ENCODE measurements at places on chromosomes 1 and 21.

DNA sequence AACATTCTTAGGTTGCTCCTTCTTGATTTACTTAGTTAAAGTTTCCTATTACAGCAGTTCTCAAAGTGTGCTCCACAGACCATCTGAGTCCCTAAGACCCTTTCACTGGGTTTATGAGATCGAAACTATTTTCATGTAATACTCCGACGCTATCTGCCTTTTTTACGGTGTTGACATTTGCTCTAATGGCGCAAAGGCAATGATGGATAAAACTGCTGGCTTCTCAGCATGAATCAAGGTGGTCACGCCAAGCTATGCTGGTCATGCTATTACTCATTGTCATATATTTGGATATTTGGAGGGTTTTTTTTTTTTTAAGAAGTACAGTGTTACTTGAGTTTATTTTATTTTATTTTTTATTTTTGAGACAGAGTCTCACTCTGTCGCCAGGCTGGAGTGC lies 235.1 kb downstream of the KIF26B start:
- no peak for DNase-seq

DNA sequence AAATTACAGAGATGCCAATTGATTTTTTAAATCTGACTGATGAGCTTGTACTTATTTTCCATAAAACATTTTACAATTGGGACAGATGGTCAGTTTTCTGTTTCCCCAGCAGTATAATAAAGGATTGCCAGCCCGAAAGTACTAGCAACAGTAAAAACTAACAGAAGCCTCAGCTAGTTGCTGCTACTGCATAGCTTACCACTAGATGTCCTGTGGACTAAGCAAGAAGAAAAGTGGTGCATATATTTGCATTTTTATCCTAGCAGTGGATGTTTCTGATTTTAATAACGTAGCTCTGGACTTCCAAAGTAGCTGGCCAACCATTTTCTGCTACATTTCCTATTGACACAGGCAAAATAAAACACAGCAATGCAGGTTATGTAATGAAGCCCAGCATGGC lies 241.5 kb downstream of the BARHL2 start:
- DNase-seq: no peak

GRCh38 chr1:179296356-179297104 lies 2.9 kb downstream of the SOAT1 start:
- no peak for DNase-seq

DNA sequence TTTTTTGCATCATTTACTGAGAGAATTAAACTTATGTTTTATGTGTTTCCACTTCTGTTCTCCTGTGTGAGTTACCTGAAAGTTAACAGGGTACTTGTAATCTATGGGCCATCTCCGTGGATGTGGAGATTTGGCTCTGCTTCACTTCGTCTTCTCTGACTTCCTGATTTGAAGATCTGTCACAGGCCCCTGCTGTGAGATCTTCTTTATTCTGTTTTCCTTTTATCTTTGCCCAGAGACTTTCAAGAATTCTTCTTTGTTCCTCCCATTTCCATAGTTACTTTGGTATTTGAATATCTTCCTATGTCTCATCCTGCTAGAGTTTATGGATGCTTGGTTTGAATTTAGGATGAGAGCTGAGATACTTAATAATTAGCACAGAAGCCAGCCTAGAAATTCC lies 35.4 kb upstream of the PKN2 start:
- DNase-seq: no peak

- no peak for DNase-seq
Measured at GRCh38 chr1:157315544-157315943, 177.3 kb upstream of the ETV3 start.

GRCh38 chr1:227357171-227357926 lies 39.1 kb upstream of the CDC42BPA start:
- peak; percentile 31 for DNase-seq

GRCh38 chr1:8767006-8767405 lies 50.4 kb downstream of the RERE start:
- no peak for DNase-seq

DNA sequence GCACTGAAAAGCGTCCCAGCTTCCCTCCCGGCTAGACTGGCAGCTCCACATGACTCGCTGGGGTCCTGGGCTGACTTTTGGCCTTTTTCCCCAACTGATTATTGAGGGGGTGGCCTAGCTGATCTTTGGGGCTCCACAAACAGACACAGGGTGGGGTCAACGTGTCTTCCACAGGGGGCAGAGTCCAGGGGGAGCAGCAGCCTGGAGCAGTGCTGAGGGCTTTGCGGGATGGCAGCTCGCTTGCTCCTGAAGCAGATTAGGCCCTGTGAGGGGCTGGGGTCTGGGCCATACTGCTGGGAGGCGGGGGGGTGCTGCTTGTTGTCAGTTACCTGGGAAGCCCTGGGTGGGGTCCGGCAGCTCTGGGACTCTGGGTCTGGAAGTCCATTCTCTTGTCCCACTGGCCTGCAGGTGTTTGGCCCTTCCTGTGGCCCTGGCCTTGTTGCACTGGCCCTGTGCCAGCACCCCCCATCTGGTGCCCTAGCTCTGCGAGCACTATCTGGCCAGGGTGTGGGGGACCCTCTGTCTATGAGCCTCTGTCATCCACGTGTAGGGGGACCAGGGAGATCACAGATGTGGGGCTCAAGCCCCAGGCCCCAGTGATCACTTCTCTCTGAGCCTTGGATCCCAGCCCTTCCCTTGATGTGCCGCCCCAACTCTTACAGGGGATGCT lies 12.3 kb upstream of the HES5 start:
- DNase-seq: no peak

DNA sequence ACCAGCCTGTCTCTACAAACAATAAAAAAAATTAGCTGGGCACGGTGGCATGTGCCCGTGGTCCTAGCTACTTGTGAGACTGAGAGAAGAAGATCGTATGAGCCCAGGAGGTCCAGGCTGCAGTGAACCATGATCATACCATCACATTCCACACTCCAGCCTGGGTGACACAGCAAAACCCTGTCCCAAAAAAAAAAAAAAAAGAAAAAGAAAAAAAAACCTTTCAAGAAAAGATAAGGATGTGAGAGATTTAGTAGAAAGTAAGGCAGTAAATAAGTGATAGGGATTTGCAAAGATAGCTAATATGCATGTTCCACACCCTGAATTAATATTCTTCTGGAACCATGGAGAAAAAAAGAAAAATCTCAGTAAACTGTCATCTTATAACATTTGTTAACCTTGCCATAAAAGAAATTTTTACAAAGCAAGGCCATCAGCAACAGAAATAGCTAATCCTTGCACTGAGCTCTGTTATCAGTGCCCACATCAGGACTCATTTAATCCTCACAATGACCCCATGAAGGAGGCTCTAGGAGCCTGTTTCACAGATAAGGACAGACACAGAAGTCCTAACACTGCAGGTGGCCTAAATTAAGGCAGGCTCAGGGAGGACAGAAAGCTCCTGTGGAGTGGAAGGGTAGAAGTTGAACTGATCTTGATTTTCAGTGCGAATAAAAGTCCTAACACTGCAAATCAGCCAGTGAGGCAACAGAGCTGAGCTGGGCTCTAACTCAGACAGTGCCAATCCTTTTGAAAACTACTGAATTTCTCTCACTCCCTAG lies 7.6 kb downstream of the GNB1 start:
- DNase-seq: no peak

DNA sequence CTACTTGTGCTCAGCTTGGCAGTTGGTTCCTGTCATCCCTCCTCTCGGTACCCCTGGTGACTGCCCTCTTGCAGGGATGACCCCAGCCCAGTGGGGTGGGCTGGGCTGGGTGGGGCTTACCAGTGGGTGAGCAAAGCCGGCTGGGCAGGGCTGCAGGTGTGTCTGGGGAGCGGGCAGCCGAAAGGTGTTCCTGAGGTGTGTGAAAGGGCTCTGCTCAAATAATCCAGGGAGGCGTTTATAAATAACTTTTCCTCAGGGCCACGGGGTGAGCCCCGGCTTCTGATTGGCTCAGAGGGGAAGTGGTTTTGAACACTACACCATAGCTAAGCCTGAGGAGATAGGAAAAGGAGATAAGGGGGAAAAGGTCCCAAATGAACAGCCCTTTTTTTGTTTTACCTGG lies at the start of gene SLC26A9:
TSS of gene SLC26A9 (minus strand) at position 212 of the 400 bp plus-strand sequence. CDS start 7,636 bp downstream, outside the sequence.
- no peak for DNase-seq

DNA sequence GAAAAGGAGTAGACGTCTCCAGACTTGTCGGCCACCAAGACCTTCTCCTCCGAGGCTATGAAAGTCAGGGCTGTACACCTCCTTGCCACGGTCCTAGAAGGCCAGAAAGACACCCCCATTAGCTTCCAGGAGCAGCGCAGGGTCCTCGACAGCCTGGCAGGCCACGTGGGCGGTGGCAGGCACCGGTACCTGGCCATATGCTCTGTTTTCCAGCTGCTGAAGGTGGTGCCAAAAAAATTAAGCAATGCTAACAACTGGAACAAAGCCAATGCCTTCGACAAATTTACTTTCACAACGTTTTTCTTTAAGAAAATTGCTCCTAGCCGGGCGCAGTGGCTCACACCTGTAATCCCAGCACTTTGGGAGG lies 15.9 kb downstream of the WDR4 start:
- no peak for DNase-seq

DNA sequence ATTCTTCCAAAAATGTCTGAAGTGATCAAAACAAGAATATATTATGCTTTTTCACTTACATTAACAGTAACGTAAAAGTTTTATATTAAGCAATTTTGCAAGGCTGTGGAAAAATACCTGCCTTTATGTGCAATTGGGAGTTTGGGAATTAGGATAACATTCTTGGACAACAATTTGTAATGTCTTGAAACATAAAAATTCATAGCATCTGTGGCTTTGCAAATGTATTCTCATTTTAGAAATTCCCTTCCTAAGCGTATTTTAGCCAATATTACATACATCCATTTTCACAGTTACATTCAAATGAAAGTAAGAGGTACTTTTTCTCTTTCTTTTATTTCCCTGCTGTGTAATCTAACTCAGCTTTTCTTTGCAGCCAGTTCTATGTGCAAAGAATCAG lies 13.4 kb upstream of the CFH start:
- DNase-seq: no peak

GRCh38 chr1:160064164-160064563 lies 5.8 kb downstream of the KCNJ10 start:
- no peak for DNase-seq

DNA sequence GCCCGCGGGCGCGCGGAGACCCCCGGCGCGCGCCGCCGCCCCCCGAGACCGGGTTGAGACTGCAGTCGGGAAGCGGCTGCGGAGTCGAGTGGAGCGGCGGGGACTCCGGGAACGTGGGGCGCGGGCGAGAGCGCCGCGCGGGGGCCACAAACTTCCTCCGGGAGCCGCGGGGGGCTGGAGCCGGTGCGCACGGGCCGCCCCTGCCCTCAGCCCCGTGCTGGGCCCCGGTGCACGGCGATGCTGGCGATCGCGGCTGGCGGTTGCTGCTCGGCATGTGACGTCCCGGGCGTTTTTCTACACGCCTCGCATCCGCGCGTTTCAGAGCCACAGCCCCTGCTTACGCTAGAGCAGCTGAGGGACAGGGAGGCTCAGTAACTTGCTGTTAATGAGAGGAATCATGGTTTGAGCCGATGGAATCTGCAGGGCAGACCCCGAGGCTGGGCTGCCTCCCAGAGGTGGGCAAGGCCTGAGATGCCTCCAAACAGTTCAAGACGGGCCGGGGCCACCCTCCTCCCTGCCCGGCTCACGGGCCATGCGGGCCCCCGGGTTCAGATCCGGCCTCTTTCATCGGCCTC lies 520 bp downstream of the TMEM201 start:
- no peak for DNase-seq

DNA sequence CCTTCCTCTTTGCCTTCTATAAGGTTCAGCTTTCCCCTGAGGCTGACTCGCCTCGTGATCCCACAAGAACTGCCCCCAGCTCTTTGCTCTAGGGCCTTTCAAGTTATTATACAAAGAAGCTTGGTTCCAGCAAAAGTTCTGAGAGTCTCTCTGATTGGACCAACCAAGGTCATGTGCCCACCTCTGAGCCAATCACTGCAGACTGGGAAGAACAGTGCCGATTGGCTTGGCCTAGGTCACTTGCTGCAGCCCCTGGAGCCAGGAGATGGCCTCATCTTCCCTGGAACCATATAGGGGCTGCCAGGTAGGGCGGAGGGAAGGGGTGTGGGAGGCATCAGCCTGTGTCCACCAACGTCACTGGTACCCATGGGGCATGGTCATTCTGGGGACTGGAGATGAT lies 22.8 kb downstream of the TAS1R2 start:
- no peak for DNase-seq

DNA sequence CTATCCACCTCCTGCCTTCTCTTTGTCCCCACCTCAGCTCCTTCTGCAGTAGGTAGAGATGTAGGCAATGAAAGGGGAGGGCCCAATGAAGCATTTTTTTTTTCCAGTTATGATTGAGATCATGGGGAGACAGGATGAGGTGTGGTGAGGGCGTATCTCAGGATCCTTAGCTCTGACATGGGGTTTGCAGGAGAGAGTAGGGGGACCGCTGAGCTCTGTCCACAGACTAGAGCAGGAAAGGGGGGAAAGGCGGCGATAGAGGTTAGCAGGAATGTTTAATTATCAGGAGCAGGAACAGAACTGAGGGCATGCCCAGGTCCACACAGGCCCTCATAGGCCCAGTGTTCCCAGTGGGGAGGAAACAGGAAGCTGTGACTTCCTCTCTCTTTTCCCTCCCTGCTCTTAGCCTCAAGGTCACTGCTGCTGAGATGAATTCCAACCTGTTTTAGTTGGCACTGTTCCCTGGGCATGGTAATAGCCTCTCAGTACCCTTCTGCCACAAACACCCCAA lies 901 bp upstream of the RXFP4 start:
- no peak for DNase-seq

GRCh38 chr1:181603735-181604410 lies 120.6 kb downstream of the CACNA1E start:
- DNase-seq: no peak

DNA sequence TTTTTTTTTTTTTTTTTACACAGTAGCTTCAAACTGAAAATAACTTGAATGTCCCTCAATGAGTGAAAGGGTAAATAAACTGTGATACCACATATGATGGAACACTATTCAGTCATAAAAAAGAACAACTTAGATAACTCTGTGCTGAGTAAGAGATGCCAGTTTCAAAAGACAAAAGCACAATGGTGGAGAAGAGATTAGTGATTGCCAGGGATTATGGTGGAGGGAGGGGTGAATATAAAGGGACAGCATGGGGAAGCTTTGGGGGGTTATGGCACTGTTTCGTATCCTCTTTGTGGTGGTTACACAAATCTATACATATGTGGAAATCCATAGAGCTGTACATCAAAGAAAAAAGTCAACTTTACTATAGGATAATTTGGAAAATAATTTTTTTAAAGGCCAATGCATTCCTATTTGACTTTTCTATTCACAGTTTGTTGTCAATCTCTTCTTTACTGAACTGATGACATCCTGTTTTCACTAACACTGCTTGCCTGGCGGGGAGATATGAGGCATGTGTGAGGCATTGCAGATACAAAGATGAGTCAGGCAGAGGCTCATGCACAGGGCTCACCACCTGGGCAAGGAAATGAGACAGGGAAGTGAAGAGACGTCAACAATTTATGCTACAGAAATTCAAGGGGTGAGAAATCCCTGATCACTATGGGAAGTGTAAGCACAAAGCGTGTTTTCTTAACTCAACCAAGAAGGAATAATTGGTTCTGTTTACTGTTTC lies 302.7 kb downstream of the DUSP10 start:
- DNase-seq: no peak

GRCh38 chr21:34129901-34130715 lies 56.7 kb downstream of the MRPS6 start:
- DNase-seq: no peak

Data from retinal pigment epithelial cell (primary cell).